ENCODE measurements at places on chromosomes 12 and 14.

GRCh38 chr14:96421236-96421635 is 29.3 kb downstream of the AK7 start:
- DNase-seq, result no peak

DNA sequence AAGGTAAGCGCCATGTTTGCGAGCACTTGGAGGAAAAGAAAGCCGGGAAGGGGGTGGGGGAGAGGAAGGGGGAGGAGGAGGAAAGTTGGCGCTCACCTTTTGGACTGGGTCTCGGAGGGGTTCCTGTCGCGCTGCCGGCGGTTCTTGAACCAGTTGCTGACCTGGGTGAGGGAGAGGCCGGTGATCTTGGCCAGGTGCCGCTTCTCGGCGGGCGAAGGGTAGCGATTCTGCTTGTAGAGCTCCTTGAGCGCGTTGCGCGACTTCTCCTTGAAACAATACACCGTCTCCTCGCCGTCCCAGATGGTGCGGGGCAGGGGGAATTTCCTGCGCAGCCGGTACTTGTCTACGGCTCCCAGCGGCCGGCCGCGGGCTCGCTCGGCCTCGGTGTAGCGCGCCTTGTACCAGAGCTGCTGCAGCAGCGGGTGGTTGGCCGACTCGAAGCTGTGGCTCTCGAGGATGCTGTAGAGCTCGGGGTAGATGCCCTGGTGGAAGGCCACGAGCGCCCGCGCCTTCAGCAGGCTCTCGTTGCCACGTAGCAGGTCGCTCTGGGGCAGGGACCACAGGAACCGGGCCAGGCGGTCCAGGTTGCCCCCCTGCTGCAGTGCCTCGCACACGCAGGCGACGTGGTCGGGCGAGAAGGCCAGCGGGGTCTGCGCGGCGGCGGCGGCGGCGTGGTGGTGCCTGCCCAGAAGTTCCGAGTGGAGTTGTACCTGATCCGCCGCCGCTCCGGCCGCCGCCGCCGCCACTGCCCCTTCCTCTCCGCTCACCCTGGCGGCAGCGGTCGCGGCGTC is 840 bp downstream of the SIX4 start:
- DNase-seq, result no peak

GRCh38 chr12:81337886-81338285 is 260.0 kb downstream of the ACSS3 start:
- no peak for DNase-seq

DNA sequence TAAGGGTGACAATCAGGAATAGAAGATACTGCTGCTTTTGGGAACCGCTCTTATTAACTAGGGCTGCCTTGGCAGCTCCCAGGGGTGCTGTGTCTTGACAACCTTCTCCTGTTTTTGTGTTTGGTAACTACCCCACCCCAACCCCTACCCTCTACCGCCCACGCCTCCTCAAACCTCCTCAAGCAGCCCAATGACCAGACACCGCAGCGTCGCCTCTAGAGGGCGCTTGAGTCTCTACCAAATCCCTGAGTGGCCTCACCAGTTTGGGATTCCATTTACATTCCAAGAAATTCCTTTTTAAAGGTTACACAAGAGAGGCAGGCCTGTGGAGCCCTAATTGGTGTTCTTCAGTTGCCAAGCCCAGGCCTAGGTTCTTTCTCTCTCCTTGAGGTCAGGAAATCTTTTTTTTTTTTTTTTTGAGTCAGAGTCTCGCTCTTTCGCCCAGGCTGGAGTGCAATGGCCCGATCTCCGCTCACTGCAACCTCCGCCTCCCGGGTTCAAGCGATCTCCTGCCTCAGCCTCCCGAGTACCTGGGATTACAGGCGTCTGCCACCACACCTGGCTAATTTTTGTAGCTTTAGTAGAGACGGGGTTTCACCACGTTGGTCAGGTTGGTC is 72.4 kb upstream of the USP44 start:
- no peak for DNase-seq

DNA sequence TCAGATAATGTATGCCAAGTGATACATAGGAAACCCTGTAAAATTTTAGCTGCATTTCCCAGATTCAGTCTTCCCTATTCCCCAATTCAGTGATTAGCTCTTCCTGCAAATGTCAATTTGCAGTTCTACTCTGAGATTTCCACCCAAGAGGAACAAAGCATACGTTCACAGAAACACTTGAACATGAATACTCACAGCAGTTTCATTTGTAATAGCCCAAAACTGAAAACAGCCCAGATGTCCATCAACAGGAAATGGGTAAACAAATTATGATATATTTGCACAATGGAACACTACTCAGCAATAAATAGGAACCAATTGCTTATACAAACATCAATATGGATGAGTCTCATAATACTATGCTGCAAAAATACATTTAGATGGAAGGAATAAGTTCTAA is 194.2 kb downstream of the GXYLT1 start:
- no peak for DNase-seq

- no peak for DNase-seq
These were observed 57.4 kb downstream of the SPPL3 start for GRCh38 chr12:120846721-120847120.

GRCh38 chr12:100632445-100632892 is 59.0 kb downstream of the GAS2L3 start:
- DNase-seq, result no peak
